ENCODE measurements at places on chromosomes 3 and 15.

- no peak for DNase-seq
Observed at GRCh38 chr3:172524611-172525010, 1.4 kb upstream of the TNFSF10 start.

DNA sequence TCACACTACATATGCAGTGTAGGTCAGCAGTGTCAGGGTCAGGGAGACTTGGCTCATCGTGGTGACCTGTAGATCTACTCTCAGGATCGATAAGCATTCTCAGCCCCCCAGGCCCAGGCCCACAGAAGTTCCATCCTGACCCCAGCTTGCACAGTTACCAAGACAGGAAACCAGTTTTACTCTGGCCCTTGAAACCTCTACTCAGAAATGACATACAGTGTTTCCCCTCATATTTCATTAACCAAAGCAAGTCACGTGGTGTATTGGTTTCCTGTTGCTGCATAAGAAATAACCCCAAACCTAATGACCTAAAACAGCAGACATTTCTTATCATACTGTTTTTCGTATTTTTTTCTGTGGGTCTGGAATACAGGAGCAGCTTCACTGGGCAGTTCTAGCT is 242.2 kb downstream of the SLCO3A1 start:
- peak; percentile 63 for DNase-seq

DNA sequence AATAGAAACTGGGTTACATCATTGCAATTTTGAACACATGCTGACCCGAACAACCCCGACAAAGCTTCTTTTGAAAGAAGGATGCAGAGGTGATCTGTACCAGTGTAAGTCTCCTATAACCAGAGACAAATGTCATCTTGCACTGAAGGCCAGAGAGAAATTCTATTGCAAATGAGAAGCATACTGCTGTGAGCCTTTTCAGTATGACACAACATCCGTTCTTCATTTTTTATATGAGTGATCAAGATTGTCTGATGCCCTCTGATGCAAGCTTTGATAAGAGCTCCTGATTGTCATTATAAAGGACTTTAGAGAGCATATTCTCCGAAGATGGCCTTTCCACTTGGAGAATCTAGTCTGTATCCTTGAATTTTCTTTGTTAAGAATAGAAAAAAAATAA is 36.9 kb downstream of the PCOLCE2 start:
- no peak for DNase-seq

GRCh38 chr3:193145248-193145647 is 95.8 kb upstream of the PLAAT1 start:
- DNase-seq: no peak

DNA sequence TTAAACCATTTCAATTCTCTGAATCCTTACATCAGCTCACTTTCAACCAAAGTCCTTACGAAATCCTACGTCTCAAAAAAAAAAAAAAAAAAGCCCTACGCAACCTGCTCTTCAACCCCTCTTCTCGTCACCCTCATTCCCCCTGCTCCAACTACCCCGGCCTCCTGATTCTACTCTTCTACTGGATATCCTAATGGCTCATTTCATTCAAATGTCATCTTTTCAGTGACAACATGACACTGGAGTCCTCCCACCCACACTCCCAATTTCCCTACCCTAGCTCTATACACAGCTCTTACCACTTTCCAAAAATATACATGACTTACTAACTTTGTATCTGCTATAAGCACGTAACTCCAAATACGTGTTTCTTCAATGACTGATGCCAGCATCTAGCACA is 11.5 kb downstream of the UBP1 start:
- no peak for DNase-seq

GRCh38 chr3:55487381-55488241 is 505 bp upstream of the WNT5A start:
- no peak for DNase-seq

DNA sequence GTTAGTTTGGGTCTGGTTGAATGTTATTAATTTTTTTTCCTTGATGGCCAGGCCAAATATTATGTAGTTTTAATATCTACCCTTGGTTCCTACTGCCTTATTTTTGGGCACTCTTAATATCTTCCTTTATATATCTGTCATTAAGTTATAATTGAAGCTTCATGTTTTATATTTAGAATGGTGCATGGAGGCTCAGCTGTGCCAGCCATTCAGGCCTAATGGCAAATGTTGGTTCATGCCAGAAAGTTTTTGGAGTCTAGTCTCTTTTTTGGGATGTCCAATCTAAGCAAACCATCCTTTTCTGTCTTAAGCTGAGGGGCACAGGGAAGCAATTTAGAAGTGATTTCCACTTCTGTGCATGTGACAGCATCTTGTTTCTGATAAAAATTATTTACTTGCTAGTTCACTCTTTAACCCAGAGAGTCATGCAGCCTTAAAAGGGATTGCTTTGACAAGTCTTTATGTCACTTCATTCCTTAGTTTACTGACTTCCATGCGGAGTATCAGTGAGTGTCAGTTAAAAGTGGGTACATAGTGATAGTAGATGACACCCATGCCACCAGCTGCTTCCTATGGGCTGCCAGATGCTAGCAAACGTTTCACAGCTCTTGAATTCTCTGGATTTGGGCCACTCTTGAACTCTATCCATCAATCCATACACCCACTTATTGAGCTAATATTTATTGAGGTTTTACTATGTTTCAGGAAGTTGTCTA is 33.0 kb downstream of the MITF start:
- DNase-seq: no peak

GRCh38 chr15:71611553-71612396 is 198.6 kb upstream of the NR2E3 start:
- DNase-seq: no peak

DNA sequence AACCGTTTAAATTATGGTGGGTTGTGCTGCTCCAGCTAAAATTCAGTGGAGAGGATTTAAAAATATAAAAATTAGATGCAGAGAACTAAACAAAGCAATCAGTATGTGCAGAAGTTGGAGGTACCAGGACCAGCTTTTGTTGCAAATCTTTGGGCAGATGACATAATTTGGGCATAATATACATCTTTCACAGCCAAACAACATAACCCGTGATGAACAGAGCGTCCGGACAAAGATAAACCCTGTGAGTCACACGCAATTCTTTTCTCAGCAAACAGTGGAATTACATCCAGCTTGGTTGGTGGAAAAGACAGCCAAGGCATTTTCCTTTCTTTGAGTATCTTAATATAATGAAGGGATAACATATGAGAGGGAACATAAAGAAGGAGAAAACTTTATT is 419.4 kb upstream of the ADAMTS9 start:
- no peak for DNase-seq

DNA sequence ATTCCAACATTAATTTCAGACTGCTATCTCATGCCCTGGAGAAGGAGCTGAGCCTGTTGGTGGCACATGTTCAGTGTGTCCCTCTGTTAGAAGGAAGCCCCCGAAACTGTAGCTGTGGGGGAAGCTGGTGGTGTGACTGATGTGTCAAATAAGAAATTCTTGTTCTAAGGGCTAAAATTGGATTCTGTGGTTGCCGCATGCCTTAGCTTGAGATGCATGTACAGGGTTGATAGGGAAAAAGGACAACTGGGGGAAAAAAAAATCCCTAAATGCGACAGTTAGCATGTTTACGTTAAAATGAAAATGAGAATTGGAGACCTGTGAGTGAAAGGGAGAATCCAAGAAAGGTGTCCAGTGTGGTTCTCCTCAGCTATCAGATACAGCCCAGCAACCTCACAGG is 58.6 kb downstream of the MED12L start:
- no peak for DNase-seq

- no peak for DNase-seq
Observed at GRCh38 chr3:155080692-155081091, 573 bp downstream of the MME start.

DNA sequence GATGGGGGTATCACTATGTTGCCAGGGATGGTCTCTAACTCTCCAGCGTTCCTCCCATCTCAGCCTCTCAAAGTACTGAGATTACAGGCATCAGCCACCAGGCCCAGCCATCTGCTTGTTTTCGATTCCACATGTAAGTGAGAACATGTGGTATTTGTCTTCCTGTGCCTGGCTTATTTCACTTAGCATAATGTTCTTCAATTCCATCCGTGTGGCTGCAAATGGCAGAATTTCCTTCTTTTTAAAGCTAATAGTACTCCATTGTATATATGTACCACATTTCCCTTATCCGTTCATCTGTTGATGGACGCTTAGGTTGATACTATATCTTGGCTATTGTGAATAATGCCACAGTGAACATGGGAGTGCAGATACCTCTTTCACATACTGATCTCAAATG is 70.6 kb downstream of the ASB7 start:
- DNase-seq: no peak

DNA sequence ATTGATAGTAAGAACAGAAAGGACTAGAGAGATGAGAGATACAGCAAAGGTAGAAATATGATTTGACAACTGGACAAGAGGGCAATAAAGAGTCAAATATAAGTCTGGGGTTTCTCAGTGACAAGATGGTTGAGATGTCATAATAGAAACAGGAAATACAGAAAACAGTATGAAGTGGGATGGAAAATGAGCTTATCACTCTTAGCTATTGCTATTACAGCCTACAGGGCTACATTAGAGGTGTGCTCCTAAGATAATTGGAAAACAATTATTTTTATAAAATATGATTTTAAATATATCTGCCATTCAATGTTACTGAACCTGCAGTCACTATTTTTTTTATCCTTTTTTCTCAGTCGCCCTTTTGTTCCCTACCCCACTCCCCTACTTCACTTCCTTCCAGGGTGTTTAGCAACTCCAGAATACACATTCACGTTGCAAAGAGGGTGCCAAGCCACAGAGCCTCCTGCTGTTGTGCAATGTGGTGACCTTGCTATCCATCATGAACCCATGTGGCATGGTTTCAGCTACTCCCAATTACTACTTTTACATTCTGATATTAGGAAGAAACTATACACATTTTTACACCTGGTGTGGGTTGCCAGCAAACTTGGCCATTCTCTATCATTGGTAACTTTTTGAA is 6.0 kb downstream of the NRG4 start:
- DNase-seq: no peak

- DNase-seq: no peak
Observed at GRCh38 chr15:63456258-63456657, 48.1 kb upstream of the USP3 start.

- DNase-seq: no peak
Observed at GRCh38 chr3:150240891-150241290, 167.2 kb upstream of the TSC22D2 start.

- DNase-seq: no peak
Observed at GRCh38 chr3:126463521-126463920, 12.2 kb downstream of the ZXDC start.

- peak; percentile 63 for DNase-seq
Observed at GRCh38 chr15:100602823-100603393, 519 bp downstream of the ASB7 start.

DNA sequence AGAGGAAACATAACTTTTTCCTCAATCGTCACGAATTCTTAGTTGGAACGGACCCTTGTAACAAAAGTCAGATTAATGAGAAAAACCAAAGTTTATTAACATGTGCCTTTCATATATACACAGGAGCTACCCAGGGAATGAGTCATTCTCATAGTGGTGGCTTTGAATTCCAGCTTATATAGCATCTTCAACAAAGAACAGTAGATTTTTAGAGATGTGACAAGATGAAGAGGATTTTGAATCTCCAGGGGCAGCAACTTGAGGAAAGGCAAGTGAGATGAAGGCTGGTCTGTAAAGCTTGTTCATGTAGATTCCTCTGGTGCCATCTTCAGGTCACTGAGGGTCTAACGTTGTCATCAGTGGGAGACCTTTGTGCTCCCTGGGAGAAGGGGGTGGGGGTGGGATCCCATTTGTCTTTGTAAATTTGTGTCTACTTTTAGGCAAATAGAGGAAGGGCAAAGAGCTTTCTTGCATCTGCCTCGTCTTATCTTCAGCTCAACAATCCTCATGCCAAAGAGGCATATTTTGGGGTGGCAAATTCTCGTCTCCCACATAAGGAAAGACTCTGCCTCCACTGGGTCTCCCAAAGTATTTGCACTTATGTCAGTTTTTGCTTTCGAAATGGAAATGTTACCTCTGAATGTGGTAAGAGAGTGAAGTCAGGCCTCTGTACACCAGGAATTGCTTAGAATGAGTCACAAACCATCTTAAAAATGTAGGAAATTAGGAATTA is 29.5 kb downstream of the CLEC3B start:
- DNase-seq: peak; percentile 12

DNA sequence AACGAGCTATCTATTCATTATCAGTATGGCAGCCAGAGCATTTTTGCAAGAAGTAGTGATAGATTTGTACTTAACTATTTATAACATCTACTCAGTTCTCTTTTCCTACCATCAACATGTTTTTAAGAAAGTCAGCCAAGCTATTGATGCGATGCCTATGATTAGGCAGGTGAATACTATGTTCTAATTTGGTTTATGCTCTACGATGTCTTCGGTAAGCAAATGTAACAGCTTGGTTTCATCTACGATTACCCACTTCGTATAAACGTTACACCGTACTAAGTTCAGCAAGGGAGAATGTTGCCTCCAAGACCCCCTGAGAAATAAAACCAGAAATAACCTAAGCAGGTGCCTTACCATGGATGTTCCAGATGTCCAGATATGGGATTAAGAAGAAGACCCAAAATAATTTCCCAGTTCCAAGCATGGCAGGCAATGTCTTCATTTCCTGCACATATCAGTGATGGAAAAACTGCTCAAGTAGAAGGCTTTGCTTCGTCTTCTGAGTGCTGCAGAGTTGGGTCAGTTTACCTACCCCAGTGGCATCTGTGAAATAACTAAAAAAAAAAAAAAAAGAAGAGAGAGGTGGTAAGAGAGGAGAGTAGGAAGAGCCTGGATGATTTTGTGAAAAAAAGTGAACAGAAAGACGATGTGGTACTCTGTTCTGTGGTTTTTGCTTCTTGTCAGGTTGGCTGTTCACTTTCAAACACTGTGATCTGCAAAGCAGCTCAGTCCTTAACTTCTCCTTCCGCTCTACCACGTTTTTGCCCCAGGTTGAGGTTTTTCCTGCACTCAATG is at the start of gene BTLA:
Gene BTLA (minus strand): TSS at position 559 of the 798 bp plus-strand sequence. CDS start 114 bp downstream, at position 445.
- peak; percentile 52 for DNase-seq

GRCh38 chr3:120693439-120694171 is 11.6 kb upstream of the HGD start:
- DNase-seq: no peak

DNA sequence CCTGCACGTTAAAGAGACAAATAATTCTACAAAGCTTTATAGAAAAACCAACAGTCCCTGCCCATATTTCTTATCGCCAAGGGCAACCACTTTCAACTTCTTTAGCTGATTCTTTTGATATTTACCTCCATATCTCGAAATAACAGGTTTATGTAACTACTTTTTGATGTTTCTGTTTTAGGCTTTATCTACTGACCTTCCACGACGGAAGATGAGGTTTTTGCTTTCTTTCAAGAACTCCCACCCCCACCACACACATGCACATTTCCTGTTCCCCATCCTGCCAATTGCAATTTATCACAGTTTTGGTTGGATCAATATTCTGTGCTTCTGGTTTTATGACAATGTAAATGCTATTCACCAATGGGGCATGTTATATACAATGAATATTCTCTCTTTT is 330.4 kb upstream of the ICE2 start:
- DNase-seq: peak; percentile 56

Data from CD4-positive, alpha-beta T cell treated with Interleukin-17A for 1 hour (primary cell).